Lower lobe of right lung (tissue), 2 donors: ENCODE measurements at places on chromosomes 7 and 10. TPM values are rescaled to one million over a fixed set of nuclear protein-coding genes. Genes with fewer than 3 reads are reported as not detected.

DNA sequence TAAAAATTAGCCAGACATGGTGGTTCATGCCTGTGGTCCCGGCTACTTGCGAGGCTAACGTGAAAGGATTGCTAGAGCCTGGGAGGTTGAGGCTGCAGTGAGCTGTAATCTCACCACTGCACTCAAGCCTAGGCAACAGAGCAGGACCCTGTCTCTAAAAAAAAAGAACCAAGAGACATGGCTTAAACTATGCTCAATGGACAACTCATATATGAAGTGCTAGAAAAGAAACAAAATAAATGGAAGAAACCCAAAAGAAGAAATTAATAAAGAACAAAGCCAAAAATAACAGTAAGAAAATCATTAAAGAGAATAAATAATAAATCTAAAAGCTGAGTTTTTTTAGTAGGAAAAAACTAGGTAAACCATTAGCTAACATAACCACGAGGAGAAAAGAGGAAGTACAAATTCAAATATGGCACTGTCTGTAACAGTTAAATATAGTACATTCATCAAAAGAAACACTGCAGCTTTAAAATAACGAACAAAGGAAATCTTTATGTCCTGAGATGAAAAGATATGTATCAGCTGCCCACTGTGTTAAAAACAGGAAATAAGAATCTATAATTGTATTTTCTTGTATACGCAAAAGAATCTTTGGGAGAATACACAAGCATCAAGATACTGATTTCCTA, 48.7 kb downstream of the UPF2 start:
- peaks cover 56% of the 10 kb centered on the region for H3K36me3 ChIP-seq
- H3K4me1 ChIP-seq = peaks cover 3% of the 10 kb centered on the region
- H3K27ac ChIP-seq = no peak overlapping the region
- H3K4me3 ChIP-seq = no peak overlapping the region
- DNase-seq = no peak

GRCh38 chr10:78513330-78513729, 479.7 kb downstream of the RPS24 start:
- no peak for DNase-seq
- H3K27ac ChIP-seq = no peak overlapping the region
- peaks cover 17% of the 10 kb centered on the region for H3K4me1 ChIP-seq
- H3K27me3 ChIP-seq = no peaks in the 10 kb centered on the region
- H3K4me3 ChIP-seq = no peak overlapping the region
- no peaks in the 10 kb centered on the region for H3K36me3 ChIP-seq

GRCh38 chr10:11546581-11546980, 64.9 kb downstream of the USP6NL start:
- H3K27ac ChIP-seq = no peak overlapping the region
- peaks cover 2% of the 10 kb centered on the region for H3K4me1 ChIP-seq
- H3K27me3 ChIP-seq = no peaks in the 10 kb centered on the region
- H3K36me3 ChIP-seq = no peaks in the 10 kb centered on the region
- DNase-seq = no peak
- no peak overlapping the region for H3K4me3 ChIP-seq

DNA sequence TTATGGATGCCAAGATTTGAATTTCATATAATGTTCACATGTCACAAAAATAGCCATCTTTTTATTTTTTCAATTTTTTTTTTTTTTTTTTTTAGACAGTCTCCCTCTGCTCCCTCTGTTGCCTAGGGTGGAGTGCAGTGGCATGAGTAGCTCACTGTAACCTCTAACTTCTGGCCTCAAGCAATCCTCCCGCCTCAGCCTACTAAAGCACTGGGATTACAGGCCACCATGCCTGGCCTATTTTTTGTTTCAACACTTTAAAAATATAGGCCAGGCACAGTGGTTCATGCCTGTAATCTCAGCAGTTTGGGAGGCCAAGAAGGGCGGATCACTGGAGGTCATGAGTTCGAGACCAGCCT, 246.3 kb downstream of the SKIDA1 start:
- H3K27ac ChIP-seq = no peak overlapping the region
- no peaks in the 10 kb centered on the region for H3K27me3 ChIP-seq
- H3K36me3 ChIP-seq = no peaks in the 10 kb centered on the region
- no peak for DNase-seq

DNA sequence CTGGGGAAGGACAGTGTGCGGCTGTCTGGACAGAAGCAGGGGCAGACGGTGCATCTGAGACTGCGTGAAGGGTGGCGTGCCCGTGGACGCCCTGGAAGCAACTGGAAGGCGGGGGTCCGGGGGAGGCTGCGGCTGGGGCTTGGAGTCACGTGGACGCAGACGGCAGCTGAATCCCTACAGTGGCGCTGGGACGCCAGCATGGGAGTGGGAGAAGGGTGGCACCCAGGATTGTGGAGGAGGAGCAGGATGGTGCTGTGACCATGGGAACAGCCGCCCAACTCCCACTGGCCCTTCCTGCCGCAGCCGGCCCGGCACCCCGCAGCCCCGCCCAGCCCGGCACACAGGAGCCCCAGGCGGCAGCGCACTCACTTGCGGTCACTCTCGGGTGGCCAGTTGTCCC, 9.7 kb downstream of the INTS1 start:
- H3K27ac ChIP-seq = no peak overlapping the region
- DNase-seq = no peak
- peaks cover 96% of the 10 kb centered on the region for H3K36me3 ChIP-seq
- no peaks in the 10 kb centered on the region for H3K27me3 ChIP-seq

- no peak for DNase-seq
- H3K36me3 ChIP-seq = no peaks in the 10 kb centered on the region
- H3K4me3 ChIP-seq = no peak overlapping the region
- H3K27ac ChIP-seq = no peak overlapping the region
Observed at GRCh38 chr7:133682364-133683181, 429.7 kb downstream of the EXOC4 start.

- no peaks in the 10 kb centered on the region for H3K4me1 ChIP-seq
- no peak overlapping the region for H3K27ac ChIP-seq
- DNase-seq = no peak
- no peaks in the 10 kb centered on the region for H3K27me3 ChIP-seq
- no peak overlapping the region for H3K4me3 ChIP-seq
Observed at GRCh38 chr7:45189151-45189970, 31.8 kb downstream of the RAMP3 start.

- no peak for DNase-seq
- no peaks in the 10 kb centered on the region for H3K4me1 ChIP-seq
- no peak overlapping the region for H3K4me3 ChIP-seq
Observed at GRCh38 chr10:78718032-78718572, 350.7 kb upstream of the ZMIZ1 start.

GRCh38 chr10:32141018-32141807, 85.0 kb upstream of the KIF5B start:
- H3K4me3 ChIP-seq = no peak overlapping the region
- no peak for DNase-seq
- H3K27me3 ChIP-seq = no peaks in the 10 kb centered on the region
- peak overlapping the region; percentile 51 for H3K27ac ChIP-seq
- no peaks in the 10 kb centered on the region for H3K36me3 ChIP-seq

The PEX1 gene
- 12.4 TPM for total RNA-seq

The SMKR1 gene
- 1.1 TPM for total RNA-seq

- no peak overlapping the region for H3K4me3 ChIP-seq
- H3K4me1 ChIP-seq = peaks cover 7% of the 10 kb centered on the region
- no peaks in the 10 kb centered on the region for H3K36me3 ChIP-seq
- H3K27me3 ChIP-seq = no peaks in the 10 kb centered on the region
Observed at GRCh38 chr10:88110355-88110754, 246.9 kb downstream of the PTEN start.

DNA sequence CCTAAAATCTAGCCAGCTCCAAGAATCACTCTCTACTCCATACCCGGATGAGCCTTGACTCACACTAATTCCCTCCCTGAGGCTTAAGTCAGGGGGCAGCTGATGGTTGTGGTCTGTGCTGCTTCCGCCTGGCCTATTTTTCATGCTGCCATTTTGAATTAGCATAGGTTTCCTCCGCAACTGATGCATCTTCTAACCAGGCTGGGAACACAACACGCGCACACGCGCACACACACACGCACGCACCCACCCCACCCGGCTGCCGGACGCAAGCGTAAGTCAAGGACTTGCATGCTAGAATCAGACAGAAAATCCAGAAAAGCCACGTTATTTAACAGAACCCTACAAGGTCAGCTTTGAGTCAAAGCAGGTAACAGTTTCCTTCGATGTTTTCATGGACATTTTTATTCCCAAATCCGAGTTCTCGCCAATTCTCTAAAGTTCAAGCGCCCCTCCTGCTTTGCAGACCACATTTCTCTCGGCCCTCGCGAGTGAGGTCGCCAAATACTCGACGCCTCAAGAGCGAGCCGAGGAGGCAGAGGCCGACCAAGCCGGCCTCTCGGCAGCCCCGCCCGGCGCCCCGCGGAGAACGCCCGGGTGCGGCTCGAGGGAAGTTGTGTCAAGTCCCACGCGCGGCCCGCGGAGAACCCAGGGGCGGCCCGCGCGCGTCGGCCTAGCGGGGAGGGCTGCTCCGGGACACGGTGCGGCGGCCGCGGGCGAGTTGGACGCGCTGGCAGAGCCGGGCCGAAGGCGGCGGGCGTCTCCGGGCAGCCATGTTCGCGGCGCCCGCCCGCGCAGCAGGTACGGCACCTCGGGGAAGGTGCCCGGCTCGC, 961 bp downstream of the SCRN1 start:
- H3K27me3 ChIP-seq = peaks cover 5% of the 10 kb centered on the region
- DNase-seq = peak; percentile 79
- H3K4me3 ChIP-seq = peak overlapping the region; percentile 95
- H3K4me1 ChIP-seq = peaks cover 22% of the 10 kb centered on the region
- H3K36me3 ChIP-seq = no peaks in the 10 kb centered on the region

- H3K27ac ChIP-seq = no peak overlapping the region
- no peak for DNase-seq
- no peak overlapping the region for H3K4me3 ChIP-seq
- H3K4me1 ChIP-seq = peaks cover 32% of the 10 kb centered on the region
- no peaks in the 10 kb centered on the region for H3K36me3 ChIP-seq
Observed at GRCh38 chr10:35327790-35328403, 8.4 kb upstream of the CCNY start.

The PAPOLB gene
- 0.24 TPM for total RNA-seq

DNA sequence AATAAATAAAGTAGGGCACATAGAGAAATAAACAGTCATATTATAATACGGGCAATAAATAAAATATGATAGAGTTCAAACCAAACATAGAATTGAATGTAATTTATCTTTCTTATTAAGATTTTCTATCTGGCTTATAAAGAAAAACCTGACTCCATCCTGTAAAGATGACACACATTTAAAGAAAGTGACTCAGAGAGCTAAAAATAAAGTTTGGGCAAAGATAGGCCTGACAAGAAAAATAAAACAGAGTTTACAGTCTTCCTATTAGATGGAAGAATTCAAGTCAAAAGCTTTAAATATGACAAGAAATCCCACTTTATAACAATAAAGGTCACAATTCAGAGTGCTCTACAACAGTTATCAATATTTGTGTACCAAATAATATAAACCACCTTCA, 580.6 kb downstream of the PHTF2 start:
- H3K27me3 ChIP-seq = no peaks in the 10 kb centered on the region
- no peak for DNase-seq
- no peak overlapping the region for H3K4me3 ChIP-seq
- no peaks in the 10 kb centered on the region for H3K4me1 ChIP-seq
- no peak overlapping the region for H3K27ac ChIP-seq

DNA sequence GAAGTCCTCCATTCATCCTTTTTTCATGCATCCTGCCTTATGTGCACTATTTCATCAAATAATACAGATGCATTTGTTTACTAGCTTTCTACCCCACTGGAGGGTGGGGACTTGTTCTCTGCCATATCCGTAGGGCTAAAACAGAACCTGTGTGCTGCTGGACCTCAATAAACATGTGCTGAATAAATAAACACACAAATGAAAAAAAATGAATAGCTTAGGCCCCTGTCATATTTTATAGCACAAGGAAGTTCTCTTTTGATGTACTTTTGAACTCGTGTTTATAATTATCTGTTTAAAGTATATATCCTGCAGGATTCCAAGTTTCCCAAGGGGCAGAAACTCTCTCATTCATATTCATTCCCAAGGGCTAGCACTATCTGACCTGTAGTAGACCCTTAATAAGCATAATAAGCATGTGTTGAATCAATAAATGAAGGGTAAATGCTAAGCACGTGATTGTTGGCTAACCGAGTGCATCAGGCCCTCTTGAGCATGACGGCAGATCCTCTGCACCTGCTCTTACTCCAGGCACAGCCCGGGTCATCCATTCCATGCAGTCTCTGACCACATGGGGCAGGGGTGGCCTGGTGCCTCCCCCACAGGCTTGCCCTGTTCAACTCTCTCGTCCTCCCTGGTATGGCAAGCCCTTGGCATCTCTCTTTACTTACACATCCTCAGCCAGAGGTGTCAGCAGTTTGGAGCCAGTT, 474.1 kb upstream of the ZMIZ1 start:
- DNase-seq = no peak
- no peaks in the 10 kb centered on the region for H3K27me3 ChIP-seq
- H3K4me1 ChIP-seq = no peaks in the 10 kb centered on the region

The MUC3A gene
- 1.7 TPM for total RNA-seq

- no peaks in the 10 kb centered on the region for H3K36me3 ChIP-seq
- H3K27me3 ChIP-seq = no peaks in the 10 kb centered on the region
- no peak overlapping the region for H3K4me3 ChIP-seq
- no peak overlapping the region for H3K27ac ChIP-seq
- no peak for DNase-seq
- H3K4me1 ChIP-seq = no peaks in the 10 kb centered on the region
Observed at GRCh38 chr7:98643236-98643985, 26.3 kb downstream of the NPTX2 start.

The AVL9 gene
- 37.8 TPM for total RNA-seq

The LBX1 gene
- total RNA-seq = not detected

The PRLHR gene
- not detected for total RNA-seq

DNA sequence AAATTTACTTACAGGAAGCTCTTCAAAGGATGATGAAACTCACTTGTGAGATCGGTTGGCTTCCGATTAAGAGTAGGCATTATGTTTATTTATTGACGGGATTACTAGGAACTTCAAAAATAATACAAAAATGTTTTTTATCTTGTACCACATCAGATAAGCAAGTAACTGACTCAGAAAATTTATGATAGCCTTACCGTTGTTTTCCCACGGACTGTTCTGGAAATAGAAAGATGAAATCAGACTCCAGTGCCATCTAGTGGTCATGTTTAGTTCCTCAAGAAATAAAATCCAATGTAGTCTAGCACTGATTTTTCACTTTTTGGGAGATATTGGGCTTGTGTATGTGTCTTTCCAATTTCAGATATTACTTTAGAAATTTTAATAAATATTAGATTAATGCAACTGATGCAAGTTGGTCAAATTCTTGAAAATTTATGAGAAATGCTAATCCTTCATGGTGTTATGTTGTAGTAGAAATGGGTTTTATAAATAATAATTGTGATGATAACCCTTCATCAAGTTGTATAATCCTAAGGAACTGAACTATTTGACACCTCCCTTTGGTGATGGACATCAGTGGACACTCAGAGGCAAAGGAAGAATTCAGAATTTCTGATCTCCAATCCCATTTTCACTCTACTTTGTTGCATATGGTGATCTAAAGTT, 168.8 kb downstream of the TMEM26 start:
- peak overlapping the region; percentile 0 for H3K27ac ChIP-seq
- peak overlapping the region; percentile 15 for H3K4me3 ChIP-seq
- H3K27me3 ChIP-seq = no peaks in the 10 kb centered on the region
- no peak for DNase-seq
- peaks cover 15% of the 10 kb centered on the region for H3K4me1 ChIP-seq

The NPY4R gene
- 1.1 TPM for total RNA-seq
